ENCODE measurements at places on chromosomes 7 and 10.
A peak's percentile ranks its signal among the peaks of the same experiment; 100 is the strongest.

GRCh38 chr7:148590471-148590870 is at the start of gene C7orf33:
C7orf33 (plus strand) TSS chr7:148590766; CDS start chr7:148590926, 160 bp downstream.
- DNase-seq = no peak

- DNase-seq = no peak
These were observed 93.4 kb downstream of the AVL9 start for GRCh38 chr7:32588657-32589056.

DNA sequence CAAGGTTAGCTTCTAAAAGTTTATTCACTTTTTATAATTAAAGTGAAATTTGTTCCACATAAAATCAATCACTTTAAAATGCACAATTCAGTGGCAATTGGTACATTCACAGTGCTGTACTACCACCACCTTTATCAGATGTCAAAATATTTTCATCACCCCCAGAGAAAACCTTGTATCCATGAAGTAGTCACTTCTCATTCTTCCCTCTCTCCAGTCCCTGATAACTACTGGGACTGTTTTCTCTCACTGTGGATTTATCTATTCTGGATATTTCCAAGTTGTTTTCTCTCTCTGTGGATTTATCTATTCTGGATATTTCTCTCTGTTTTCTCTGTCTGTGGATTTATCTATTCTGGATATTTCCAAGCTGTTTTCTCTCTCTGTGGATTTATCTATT is 435.4 kb upstream of the CNTNAP2 start:
- no peak for DNase-seq

DNA sequence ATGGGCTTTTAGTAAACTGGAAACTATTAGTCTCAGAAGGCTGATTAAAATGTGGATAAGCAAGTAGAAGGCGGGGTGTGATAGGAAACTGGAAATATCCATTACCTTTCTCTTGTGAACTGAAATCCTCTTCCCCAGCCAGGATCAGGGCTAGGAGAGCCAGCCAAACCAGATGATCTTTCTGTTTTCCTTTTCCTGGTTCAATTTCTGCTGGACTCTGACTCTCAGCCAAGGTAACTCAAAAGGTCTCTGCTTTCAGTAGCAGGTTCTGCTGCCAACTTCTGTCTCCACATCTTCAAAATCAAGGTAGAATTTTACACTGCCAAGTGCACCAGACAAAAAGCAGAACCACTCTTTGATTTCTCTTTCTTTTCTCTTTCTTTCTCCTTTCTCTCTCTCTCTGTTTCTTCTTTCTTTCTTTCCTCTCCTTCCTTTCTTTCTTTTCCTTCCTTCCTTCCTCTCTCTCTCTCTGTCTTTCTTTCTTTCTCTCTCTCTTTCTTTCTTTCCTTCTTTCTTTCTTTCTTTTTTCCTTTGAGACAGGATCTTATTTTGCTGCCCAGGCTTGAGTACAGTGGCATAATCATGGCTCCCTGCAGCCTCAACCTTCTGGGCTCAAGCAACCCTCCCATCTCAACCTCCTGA is 30.8 kb downstream of the OTUD1 start:
- no peak for DNase-seq

DNA sequence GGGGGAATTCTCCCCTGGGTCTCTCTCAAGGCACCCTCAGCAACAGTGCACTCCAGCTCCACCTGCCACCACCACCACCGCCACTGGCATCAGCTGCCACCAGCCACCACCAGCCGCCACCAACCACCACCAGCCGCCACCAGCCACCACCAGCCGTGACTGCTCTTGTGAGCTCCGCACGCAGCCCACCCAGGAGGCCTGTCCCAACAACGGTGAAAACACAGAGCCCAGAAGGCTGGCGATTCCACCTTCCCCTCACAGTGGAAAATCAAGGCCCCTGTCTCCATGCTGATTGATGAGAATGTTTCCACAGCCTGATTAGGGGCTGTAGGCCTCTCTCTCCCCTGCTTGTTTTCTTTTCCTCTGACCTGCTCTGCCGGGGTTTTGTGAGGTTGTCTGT is 41.1 kb downstream of the COBL start:
- DNase-seq = peak; percentile 38

- DNase-seq = no peak
These were observed 63.2 kb downstream of the CYP51A1 start for GRCh38 chr7:92071032-92071431.

DNA sequence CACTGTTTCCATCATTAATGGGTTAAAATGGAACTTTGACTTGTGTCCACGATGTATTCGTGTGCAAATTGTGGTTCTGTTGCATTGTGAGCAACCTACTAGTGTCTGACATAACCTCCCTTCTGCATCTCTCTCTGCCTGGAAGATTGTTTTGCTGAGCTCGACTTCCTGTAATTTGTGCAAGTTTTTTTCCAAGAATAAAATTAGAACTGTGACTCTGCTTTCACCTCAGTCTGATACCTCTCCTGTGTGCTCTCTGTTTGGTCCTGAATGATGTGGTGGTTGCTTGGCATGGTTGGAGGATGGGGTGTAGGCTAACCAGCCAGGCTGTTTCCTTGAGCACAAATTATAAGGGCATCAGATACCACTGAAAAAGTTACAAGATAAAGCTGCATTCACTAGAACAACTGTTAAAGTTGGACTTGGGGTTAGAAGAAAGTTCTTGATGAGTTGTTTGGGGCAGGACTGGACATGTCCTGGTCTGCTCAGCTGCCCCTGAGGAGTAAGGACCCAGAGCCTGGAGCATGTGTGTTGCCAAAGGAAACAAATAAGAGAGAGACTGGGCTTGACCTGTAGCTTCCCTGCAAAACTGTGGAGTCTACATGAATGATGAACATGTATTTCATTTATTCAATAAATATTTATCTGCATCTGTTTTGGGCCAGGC is 1.9 kb upstream of the VOPP1 start:
- DNase-seq = no peak

- no peak for DNase-seq
These were observed 75.1 kb upstream of the INSIG1 start for GRCh38 chr7:155222573-155222972.

- DNase-seq = no peak
These were observed 15.5 kb downstream of the ZC3HAV1 start for GRCh38 chr7:139094030-139094429.

- DNase-seq = peak; percentile 89
These were observed 64.7 kb downstream of the DIP2C start for GRCh38 chr10:624605-625332.

- DNase-seq = no peak
These were observed 99.7 kb downstream of the AVL9 start for GRCh38 chr7:32594965-32595490.

DNA sequence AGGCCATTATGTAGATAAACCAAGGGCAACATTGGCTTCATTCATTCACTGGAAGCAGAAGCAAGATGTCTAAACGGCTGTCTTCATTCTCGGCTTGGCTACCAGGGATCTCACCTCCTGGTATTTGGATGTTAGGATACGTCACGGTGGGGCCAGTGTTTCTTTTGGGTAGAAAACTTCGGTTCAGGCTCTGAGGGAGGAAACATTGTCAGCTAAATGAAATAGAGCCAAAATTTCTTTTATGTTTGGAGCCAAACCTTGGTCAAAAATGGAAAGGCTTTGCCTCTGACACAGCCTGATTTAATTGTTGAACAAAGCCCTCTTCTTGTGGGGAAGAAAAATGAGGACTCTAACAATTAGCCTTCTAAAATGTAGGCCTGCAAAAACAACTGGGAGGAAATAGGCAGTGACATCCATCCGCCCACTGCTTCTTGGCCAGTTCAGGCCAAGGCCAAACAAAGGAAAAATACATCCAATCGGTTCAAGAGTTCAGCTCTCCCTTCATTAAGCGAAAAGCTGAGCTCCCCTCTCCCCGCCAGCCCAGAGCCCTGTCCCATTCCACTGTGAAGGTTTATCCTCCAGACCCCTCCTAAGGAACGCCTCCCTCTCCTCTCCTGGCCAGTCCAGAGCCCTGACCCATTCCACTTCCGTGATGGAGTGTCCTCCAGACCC is 44.4 kb downstream of the PFKFB3 start:
- peak; percentile 58 for DNase-seq

DNA sequence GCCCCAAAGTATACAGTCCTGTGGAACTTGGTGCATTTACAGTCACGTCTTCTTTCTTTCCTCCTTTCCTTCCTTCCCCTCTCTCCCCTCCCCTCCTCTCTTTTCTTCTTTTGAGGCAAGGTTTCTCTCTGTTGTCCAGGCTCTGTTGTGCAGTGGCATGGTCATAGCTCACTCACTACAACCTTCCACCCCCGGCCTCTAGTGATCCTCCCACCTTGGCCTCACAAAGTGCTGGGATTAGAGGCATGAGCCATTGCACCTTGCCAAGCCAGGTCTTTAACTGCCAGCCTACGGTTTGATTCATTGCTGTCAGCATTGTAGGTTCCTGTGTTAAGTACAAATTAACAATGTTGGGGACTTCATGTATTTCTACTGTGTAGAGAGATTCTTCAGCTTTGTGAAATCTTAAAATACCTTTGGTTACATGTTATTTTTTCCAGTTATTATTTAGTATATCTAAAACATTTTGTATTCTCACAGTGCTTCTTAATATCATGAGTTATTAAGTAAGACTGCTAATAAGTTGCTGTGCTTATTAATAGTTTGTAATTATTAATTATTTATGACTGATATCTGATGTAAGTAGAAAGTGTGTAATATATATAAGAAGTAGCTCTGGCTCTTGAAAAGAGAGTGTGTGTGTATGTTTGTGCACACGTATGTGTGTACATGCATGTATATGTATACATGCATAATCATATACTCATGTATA is 320.8 kb downstream of the EXOC4 start:
- no peak for DNase-seq

GRCh38 chr7:155002411-155003091 is 373 bp downstream of the PAXIP1 start:
- DNase-seq = no peak

DNA sequence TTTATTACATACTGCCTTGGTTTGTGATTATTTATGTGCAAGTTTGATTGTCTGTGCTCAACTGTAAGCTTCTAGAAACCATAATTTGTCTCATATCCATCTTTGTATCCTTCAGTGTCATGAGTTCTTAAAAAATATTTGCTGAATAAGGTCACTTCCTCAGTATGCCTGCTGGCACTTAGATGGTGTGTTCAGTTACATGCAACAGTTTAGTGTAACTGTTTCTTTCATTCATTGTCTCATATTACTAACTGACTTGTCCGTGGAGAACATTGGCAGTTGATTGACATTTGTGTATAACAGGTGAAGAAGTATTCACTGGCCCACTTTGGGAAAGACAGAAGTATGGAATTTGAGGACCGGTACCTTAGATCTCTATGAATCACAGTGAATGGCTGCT is 236.9 kb downstream of the PRKG1 start:
- no peak for DNase-seq

GRCh38 chr7:12221414-12221813 is 10.3 kb downstream of the TMEM106B start:
- DNase-seq = no peak

- DNase-seq = peak; percentile 16
These were observed at the start of gene SORCS1 for GRCh38 chr10:107163881-107164861. SORCS1 (minus strand) TSS chr10:107164706.

GRCh38 chr10:100899171-100899570 is 13.6 kb upstream of the SLF2 start:
- no peak for DNase-seq

Measured in hypothalamus (tissue), 51 donors.